ENCODE measurements at places on chromosomes 3 and 15.

DNA sequence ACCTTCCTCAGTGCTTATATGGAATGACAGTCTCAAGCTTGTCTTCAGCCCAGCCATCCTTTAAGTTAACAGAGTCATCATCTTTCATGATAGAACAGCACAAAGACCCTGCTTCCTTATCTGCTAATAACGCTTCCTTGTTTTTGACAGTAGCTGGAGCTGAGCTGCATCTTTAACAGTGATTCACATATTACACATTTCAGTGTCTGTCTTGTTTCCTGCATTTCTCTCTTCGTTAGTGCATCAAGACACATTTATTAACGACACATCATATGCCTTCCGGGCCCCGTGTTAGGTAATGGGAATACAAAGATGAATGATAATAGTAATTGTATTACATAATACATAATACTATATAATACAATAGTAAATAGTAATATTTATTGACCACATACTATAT lies 30.2 kb upstream of the GREM1 start:
- DNase-seq = no peak

DNA sequence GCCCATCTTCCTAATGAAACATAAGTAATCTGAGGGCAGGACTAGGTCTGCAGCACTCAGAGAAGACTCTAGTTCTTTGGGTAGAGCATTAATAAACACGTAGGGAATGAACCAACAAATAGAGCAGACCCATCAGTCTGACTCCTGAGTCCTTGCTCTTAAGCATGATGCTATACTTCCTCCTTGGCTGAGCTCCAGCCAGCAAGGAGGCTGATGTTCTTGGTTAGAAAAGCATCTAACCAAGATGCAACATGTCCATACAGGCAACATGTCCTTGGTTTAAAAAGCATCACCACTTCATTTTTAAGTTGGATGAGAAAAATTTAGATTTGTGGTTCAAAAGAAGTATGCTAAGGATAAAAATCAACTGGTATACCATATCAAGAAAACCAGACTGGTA lies 8.5 kb upstream of the MYH15 start:
- no peak for DNase-seq

- no peak for DNase-seq
Measured at GRCh38 chr15:37020852-37021251, 79.5 kb downstream of the MEIS2 start.

DNA sequence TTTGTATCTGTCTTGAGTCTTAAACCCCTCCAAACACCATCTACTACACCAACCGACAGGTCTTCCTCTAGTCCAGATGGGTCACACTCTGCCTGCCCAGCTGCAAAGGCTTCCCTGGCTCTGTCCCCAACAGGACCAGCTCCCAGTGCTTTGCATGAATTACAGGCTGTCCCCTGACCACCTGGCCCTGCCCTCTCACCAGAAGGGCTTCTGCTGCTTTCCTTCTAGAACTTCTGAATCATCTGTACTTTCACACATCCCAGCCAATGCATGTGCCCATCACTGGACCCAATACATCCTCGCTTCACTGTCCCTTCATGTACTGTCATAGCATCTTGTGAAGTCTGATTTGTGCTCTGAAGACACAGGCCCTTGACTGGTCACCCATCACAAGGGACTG lies 53.6 kb downstream of the HOMER2 start:
- DNase-seq = no peak

GRCh38 chr15:69125236-69125635 lies 35.2 kb upstream of the GLCE start:
- DNase-seq = no peak

GRCh38 chr15:31341496-31342195 lies 15.0 kb downstream of the KLF13 start:
- DNase-seq = no peak

GRCh38 chr3:73813291-73813690 lies 188.6 kb upstream of the PDZRN3 start:
- no peak for DNase-seq

DNA sequence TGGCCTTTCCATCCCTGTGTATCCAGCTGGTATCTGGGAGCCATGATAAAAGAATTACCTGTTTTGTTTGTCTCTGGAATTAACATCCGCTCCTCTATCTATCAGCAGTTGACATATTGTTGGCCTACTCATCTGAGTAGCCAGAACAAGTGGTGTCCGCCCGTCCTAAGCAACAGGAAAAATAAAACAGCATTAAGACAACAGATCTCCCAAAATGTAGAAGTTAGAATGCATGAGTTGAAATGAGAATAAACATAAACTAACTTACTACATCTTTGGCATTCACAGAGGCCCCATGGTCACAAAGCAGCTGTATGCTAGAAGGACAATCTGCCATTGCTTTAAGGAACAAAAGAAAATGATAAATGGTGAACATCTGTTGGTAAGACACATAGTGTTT lies 75.9 kb downstream of the UACA start:
- DNase-seq = no peak

- no peak for DNase-seq
Measured at GRCh38 chr15:35427091-35427490, 118.9 kb downstream of the DPH6 start.

- DNase-seq = no peak
Measured at GRCh38 chr3:66270288-66270687, 49.5 kb downstream of the SLC25A26 start.

DNA sequence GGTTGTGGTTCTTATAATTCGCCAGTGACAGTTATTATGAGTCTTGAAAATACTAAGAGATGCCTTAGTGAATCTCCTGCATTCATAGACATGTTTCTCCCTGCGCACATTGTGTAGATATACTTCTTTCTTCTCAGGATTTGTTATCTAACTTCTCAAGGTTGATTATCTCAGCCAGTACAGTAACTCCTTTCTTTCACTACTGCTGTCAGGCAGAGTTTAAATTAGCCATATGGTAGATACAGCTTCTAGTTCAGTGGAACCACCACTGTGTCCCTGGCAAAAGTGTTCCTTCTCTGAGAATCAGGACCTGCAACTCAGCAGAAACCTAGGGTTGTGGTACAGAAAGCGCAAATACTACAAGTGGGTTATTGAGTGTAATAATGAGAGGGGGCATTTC lies 175.0 kb upstream of the SGO1 start:
- DNase-seq = no peak

DNA sequence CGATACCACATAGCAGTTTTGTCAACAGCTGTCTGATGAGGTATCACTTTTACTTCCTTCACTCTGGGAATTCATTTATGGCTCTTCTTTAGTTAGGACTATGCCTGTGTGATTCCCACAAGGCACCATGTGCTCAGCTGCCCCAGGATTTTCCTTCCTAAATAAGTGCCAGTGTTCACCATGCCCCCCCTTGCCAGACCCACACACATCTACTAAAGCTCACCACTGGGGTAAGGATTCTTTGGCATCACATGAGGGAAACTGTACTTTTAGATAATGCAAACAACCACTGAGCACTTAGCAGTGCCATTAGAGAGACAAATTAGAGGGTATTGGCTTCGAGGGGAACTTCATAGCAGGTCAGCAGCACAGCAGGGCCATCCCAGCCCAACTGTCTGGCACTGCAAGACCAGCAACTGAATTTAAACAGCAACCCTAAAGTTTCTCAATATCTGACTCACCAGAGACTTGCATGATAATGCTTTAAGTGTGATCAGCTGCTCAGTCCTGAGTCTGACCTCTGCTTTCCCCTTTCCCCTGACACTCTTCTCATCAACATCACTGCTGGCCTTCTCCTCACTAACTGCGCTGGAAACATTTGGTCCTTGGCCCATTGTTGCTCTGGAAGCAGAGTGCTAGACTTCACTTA lies 114.3 kb downstream of the STAC start:
- DNase-seq = peak; percentile 96

- no peak for DNase-seq
Measured at GRCh38 chr15:66953523-66954229, 111.7 kb upstream of the SMAD3 start.

- no peak for DNase-seq
Measured at GRCh38 chr15:90358124-90359033, 6.3 kb downstream of the ZNF774 start.

DNA sequence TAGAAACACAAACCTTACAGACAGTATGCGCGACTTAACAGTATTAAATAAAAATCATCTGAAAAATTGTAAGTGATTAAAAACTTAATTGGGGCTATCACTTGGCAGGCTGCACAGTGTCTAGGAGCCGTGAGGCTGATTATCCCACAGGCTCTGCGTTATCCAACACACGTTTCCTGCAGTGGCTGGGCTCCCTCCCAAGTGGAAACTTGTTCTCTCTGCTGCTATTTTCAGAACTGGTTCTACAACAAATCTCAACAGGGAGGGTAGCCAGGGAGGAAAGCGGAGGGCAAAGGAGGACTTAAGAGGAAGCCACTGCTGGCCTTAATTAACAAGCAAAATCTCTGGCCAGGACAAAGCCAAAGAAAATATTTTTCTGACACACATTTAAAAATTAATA lies 555.2 kb downstream of the MAGI1 start:
- DNase-seq = no peak

- DNase-seq = peak; percentile 83
Measured at GRCh38 chr15:77070495-77071304, at the start of gene TSPAN3. Gene TSPAN3, minus strand, starts transcription at chr15:77071109. Its CDS starts 155 bp downstream, at chr15:77070954.

GRCh38 chr3:170420307-170420821 lies 1.7 kb downstream of the CLDN11 start:
- DNase-seq = no peak

- DNase-seq = no peak
Measured at GRCh38 chr15:27133249-27133648, 162.3 kb downstream of the GABRG3 start.

DNA sequence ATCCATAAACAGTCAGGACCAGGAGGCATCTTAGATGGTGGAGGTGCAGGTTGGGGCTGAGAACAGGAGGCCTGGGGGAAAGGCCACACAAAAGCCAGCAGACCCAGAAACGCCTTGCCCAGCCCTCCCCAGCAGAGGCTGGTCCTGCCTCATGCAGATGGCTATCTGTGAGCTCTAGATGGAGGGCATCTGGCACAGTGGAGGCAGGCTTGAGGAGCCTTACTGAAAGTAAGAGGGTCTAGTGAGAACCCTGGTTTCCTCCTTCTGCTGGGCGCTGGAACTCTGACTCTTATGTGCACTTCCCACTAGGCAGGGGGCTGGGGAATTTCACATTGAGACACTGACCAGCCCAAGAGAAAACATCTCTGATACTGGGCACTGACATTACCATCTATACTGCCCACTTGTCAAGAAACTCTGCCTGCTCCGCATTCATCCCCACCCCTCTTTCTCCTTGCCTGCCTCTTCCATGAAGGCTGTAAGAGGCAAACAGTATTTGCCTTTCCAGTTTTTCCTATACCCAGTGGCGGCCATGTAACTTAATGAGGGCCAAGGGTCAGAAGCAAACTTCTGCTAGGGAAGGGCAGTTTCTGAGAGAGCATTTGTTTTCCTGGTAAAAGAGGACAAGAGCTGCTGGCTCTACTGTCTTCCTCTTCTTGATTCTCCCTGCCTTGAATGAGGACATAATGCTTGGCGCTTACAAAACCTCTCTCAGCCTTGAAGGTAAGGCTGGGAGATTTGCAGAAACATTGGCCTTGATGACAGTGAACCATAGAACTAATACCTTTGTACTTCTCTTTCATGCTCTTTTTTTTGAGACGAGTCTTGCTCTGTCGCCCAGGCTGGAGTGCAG lies 4.4 kb upstream of the SCN5A start:
- DNase-seq = no peak

- no peak for DNase-seq
Measured at GRCh38 chr3:111212511-111212910, 140.9 kb downstream of the NECTIN3 start.

- no peak for DNase-seq
Measured at GRCh38 chr3:192229866-192230265, 497.5 kb downstream of the FGF12 start.

- no peak for DNase-seq
Measured at GRCh38 chr15:42045211-42045615, 24.4 kb upstream of the PLA2G4E start.

DNA sequence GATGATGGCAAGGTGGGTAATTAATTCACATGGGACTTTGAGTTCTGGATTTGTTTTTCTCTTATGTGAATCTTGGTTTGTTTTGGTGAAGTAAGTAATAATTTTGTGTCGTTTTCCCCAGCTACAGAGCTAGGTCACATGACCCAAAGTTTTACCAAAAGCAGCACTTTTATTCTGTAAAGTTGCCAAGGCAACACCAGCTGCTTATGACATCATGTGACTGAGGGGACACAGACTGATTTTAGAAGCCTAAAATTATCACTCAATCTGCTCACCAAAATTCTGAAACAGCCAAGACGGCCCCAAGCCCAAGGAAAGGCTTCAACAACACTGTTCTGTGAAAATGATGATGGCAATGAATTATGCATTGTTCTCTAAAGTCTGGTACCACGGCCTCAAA lies 63.9 kb downstream of the MEX3B start:
- no peak for DNase-seq

GRCh38 chr3:60225848-60226247 lies 1025.4 kb downstream of the FHIT start:
- no peak for DNase-seq

DNA sequence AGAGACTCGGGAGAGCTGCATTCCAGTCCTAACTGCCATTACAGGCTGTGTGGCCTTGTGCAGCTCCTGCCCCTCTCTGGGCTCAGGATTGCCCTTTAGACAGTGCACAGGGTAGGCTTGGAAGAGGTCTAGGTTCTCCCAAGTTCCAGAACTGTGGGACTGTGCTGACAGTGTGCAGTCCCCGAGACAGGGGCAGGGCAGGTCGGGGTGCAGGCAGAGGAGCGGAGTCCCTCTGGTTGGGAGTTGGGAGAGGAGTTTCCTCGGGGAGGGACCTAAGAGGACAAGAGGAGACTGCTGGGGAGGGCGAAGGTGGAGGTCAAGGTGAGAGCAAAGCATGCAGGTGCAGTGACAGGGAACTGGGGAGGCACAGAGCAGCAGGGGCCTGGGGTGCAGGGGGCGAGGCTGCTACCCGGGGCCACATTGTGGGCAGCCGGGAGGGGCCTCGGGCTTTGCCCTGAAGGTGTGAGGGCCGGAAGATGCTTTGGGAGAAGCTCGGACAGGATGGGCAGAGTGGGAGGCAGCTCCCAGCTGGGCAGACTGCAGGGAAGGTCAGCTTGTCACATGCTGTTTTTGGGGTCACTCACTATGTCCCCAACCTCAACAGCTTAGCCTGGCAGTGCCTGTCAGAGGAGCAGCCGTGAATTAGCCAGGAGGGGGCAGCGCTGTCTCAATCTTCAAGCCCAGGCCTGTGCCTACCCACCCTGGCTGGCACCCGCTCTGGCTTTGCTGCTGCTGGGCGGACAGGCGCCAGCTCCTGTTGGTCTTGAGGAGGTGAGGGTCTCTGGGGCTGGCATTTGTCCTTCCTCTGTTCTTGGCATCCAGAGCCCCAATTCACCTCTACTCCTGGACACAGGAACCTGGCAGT lies 15.4 kb upstream of the CSPG4 start:
- DNase-seq = peak; percentile 53

DNA sequence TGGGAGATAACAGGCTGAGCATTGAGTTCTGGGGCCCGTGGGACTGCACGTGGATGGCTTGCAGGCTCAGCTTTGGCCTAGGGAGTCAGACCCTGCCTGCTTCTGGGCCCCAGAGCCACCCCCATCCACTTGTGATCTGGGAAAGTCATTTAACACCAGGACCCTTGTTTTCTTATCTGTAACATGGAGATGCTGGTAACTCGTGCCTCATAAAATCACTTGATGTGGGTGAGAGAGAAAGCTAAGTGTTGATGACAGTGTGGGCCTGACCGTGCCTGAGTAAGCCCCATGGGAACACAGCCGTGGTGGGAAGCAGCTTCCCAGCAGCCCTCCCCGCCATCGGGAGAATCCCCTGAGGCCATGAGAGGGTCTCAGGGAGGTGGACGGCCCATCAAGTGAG lies 378.1 kb downstream of the GABRB3 start:
- no peak for DNase-seq

Data from AML-193 (cell line).